NCI-H187 (cell line): ENCODE measurements at places on chromosomes 4 and X.

- DNase-seq = no peak
Measured at GRCh38 chr4:56531823-56532222, 26.2 kb downstream of the ARL9 start.

GRCh38 chr4:37388681-37389365, 144.3 kb downstream of the NWD2 start:
- no peak for DNase-seq

DNA sequence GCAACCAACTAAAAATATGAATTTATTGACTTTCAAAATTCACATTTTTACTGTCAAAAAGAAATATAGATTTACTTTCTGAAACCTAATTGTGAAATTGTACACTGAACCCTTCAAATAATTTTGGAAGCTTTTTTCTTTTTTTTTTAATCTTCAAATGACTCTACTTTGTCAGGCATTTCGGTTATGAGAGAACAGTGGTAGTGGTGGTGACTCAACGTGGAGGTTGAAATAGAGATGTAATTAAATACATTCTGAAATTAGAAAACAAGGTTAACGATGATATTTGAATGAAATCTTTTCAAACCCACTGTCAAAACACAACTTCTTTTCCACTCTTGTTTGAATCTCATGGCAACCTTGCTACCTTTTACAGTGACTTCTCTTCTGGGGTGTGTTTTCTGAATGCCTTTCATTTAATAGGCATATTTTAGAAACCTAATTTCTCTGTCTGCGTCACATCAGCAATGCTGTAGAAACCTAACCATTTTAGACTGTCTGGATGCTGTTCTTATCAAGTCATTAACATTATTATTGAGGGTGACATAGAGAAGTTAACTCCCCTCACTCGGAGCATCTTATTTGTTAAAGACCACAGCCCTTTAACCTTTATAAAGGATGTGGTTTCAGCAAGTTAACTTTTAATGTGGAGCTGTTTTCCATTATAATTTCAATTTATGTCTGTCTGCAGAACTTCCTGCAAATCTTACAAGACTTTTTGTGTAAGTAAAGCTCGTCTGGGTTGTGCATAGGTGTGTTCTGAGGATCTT, 136.8 kb downstream of the PCDH7 start:
- DNase-seq = no peak

DNA sequence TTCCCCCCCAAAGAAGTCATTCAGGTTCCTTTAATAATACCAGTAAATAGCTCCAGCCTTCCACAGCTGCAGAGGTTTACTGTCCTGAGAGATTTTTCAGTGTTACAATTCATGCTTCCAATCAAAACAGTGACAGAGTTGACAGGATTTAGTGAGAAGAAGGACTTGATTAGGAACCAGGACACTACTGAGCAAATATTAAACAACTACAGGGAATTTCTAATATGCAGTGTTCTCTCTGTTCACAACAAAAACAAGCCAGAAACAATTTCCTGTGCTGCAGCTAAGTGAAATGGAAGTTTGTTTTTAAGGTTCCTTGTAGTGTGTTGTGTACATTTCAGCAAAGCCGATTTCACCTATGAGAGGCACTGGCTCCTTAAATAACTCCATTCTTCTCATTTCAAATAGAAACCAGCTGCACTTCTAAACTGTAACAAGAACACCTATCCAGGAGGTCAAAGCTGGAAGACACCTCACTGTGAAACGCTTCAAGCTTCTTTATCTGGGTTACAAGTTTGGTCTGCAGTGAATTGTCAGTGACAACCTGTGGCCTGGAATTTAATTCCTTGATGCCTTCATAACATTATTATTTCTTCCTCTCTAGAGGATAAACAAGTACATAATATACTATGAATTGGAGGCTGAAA, 149.3 kb downstream of the RASL11B start:
- DNase-seq = no peak

DNA sequence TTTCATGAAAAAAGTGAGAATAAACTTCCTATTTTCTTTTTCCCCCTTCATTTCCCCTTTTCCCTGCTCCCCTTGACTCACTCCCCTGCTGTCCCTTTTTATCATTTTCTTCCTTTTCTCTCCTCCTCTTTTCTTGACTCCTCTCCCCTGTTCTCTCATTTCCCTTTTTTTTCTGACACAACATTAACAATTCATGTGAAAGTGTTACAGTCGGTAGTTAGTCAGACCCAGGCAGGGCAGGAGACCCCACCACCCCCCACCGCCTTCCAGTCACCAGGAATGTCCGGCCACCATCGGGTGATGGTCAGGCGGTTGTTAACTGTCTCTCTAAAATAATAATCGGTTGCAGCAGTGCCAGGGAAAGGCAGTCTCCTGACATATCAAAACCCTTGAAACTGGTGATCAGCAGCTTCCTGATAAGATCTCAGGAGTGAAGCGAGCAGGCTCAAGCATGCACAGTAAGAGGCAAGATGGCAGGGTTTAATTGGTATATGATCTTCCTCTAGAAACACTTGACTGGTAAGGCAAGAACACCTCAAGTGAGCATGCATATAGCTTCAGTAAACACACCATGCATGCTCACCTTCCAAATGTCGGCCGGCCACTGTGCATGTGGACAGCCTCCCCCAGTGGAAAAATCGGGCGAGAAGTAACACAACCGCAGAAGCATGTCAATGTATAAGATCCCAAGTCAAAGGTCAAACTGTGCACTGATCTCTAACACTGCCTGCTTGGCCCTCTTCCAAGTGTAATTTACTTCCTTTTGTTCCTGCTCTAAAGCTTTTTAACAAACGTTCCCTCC, 191.4 kb downstream of the NDST4 start:
- peak; percentile 38 for DNase-seq

GRCh38 chr4:119643306-119644042, 14.9 kb upstream of the PDE5A start:
- no peak for DNase-seq
